ENCODE measurements at places on chromosomes 2 and 18.

GRCh38 chr18:14092625-14093306 lies 39.5 kb downstream of the ZNF519 start:
- DNase-seq, result no peak

- DNase-seq, result no peak
These were observed 151.2 kb upstream of the ALKAL2 start for GRCh38 chr2:439077-439476.

- no peak for DNase-seq
These were observed 11.8 kb downstream of the ARHGAP15 start for GRCh38 chr2:143140864-143141661.

GRCh38 chr2:14340703-14341102 lies 291.8 kb upstream of the LRATD1 start:
- no peak for DNase-seq

GRCh38 chr2:170733798-170734600 lies 18.9 kb downstream of the SP5 start:
- DNase-seq, result no peak
